ENCODE measurements at places on chromosomes 1 and 21.

DNA sequence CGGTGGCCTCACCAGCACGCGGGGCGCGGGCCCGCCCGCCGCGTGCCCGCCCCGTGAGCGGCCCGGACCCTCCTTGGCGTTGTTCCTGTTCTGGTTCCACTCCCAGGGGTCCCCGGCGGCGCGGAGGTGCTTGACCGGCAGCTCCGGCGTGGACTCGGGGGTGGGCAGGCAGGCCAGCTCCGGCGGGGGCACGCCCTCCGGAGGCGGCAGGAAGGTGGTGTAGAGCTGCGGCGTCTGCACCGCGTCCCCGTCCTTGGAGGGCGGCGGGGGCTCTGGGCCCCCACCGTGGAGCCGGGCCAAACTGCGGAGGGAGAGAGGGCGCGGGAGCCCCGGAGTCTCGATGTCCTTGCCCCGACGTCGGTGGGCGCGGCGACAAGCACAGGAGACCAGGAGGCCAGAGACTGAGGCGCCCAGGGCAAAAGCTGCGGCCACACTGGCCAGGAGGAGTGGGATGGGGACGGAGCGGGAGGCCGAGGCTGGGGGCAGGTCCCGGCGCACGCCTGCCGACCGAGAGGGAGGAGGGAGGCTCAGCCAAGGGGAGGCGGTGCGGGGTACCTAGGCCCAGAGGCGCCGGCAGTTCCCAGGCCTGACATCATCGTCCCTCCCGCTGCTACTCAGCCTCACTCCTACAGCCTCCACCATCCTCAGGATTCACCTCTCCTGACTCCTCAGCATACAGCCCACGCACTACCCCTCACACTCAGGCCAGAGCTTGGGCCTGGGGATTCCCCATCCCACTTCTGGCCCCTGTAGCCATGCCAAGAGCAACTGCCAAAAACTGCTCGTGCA lies 13.2 kb downstream of the SEMA6C start:
- H3K4me1 ChIP-seq = peaks cover 22% of the 10 kb centered on the region
- no peak for DNase-seq
- H3K27ac ChIP-seq = no peak overlapping the region
- no peaks in the 10 kb centered on the region for H3K27me3 ChIP-seq

DNA sequence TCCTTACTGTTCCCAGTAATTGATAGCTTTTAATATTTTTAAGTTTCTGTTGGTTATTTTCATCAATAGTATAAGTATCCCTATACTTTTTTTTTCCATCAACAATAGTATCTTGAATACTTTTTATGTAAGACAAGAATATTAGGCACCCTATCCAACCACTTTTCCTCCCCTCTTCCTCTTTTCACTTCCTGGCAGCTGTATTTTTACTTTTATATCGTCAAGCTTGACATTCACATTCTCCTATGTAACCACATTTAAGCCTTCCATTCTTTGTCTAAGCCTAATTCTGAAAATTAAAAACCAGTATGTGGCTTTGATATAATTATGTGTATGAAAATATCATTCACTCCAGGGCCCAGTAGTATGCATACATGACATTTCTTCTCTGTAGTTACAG lies 9.3 kb downstream of the TMEM39B start:
- no peak overlapping the region for H3K4me3 ChIP-seq
- H3K27me3 ChIP-seq = no peaks in the 10 kb centered on the region
- no peaks in the 10 kb centered on the region for H3K4me1 ChIP-seq
- peaks cover 68% of the 10 kb centered on the region for H3K36me3 ChIP-seq

DNA sequence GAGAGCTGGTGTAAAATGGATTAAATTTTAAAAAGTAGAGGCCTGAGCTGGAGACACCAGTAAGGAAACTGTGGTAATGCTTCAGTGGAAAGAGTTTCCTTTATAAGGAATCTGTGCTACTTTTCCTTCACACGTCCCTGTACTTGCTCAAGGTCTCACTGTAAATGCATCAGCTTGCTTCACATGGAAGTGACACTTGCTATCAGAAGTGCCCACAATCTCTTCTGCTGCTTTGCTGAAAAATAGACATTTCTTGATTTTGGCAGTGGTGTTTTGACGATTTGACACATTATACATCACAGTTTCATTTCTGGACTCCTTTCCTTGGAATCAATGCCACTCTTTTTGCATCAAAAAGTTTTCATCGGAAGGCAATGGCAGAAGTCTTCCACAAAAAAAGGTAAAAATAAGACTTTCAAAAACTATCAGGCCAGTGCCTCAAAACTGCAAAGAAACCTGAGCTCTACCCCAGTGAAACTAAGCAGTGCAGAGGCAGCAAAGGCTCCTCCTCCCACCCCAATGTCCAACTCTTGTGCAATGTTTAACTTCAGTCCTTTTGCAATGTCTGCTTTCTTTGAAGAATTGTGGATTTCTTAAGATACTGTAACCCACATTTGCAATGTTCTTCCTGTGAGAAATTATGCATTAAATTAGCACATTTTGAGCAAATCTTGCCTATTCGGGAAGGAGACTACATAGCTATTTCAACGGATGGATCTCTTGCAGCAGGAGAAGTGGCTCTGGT lies 18.4 kb upstream of the TSPAN2 start:
- no peaks in the 10 kb centered on the region for H3K27me3 ChIP-seq
- H3K4me1 ChIP-seq = no peaks in the 10 kb centered on the region
- no peaks in the 10 kb centered on the region for H3K36me3 ChIP-seq
- no peak overlapping the region for H3K4me3 ChIP-seq
- DNase-seq = no peak

GRCh38 chr1:26945728-26946127 lies 14.5 kb downstream of the KDF1 start:
- H3K27me3 ChIP-seq = no peaks in the 10 kb centered on the region
- peaks cover 61% of the 10 kb centered on the region for H3K36me3 ChIP-seq
- peaks cover 68% of the 10 kb centered on the region for H3K4me1 ChIP-seq
- H3K27ac ChIP-seq = peak overlapping the region; percentile 72
- no peak overlapping the region for H3K4me3 ChIP-seq

GRCh38 chr1:207463571-207463970 lies 9.4 kb downstream of the CR2 start:
- H3K27me3 ChIP-seq = peaks cover 86% of the 10 kb centered on the region
- H3K27ac ChIP-seq = no peak overlapping the region
- no peaks in the 10 kb centered on the region for H3K4me1 ChIP-seq
- no peaks in the 10 kb centered on the region for H3K36me3 ChIP-seq
- no peak for DNase-seq
- no peak overlapping the region for H3K4me3 ChIP-seq

DNA sequence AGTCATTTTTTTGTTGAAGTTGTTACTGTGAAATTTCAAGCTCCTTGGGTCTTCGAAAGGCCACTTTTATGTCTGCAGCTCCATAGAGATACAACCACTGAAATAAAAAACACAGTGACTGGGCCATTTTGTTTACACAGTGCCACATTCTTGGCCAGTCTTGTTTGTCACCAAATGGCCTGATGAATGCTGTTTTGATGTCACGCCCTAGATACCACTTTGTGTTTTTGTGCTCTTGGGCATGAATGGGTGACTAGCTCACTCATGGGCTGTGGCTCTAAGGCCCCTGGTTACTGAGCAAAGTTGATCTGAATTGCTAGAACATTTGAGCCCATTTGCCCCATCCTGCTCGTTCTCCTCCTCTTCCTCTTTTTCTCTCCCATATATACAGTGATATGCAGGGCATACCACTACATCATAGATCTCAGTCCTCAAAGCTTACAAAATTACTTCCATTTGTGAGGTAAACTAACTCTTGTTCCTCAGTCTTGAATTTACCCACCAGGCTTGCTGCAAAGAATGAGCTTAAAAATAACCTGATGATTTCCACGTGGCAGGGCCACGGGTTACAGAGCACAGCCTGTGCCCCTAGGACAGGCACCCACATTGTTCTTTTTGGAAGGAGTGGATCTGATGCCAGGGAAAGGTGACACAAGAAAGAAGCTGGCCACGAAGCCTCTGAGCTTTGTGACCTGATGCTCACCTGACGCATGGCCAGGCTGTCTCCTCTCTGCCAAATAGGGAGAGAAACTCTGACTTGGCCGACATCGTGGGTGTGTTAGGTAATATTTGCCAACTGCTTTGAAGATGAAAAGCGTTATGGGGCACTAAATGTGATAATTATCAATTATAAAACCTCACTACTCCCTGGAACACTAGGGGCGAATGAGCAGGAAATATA lies 92.4 kb downstream of the RUNX1 start:
- peaks cover 64% of the 10 kb centered on the region for H3K27me3 ChIP-seq
- no peak overlapping the region for H3K4me3 ChIP-seq
- no peaks in the 10 kb centered on the region for H3K4me1 ChIP-seq
- no peak overlapping the region for H3K27ac ChIP-seq
- no peaks in the 10 kb centered on the region for H3K36me3 ChIP-seq

DNA sequence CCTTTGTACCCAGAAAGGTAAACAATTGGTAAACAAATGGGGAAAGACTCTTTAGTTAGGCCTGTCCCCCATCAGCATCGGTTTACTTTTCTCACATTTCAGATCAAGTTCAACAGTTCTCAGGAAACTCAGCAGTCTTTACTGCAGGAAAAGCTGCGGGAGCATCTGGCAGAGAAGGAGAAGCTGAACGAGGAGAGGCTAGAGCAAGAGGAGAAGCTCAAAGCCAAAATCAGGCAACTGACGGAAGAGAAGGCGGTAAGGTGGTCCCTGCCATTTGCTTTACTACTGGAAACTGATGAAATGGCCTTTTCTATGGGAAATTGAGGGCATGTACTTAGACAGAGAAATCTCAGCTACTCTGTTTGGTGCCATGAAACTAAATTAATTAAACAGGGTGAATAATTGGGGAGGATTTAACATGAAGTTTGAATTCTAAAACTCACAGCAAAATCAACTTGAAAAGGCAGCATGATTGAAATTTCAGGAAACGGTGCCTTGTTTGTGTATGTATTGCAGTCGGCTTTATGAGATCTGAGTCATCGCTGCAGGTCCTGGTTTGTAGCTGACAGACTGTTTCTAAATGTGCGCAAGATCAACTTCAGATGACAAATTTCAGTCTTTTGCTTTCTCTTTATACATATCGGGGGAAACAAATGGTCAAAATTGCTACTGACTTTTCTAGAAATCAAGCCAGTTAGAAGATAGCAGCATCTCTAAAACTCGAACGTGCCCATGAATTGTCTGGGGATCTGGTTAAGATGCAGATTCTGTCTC lies 67.9 kb upstream of the EFHD2 start:
- H3K27me3 ChIP-seq = no peaks in the 10 kb centered on the region
- no peaks in the 10 kb centered on the region for H3K36me3 ChIP-seq
- H3K4me3 ChIP-seq = no peak overlapping the region
- peaks cover 42% of the 10 kb centered on the region for H3K4me1 ChIP-seq
- H3K27ac ChIP-seq = no peak overlapping the region

- H3K4me1 ChIP-seq = peaks cover 48% of the 10 kb centered on the region
- peaks cover 20% of the 10 kb centered on the region for H3K27me3 ChIP-seq
- peaks cover 3% of the 10 kb centered on the region for H3K36me3 ChIP-seq
- H3K4me3 ChIP-seq = no peak overlapping the region
Measured at GRCh38 chr1:2583871-2584351, 2.7 kb upstream of the PRXL2B start.

GRCh38 chr1:219507437-219507836 lies 105.5 kb downstream of the ZC3H11B start:
- no peaks in the 10 kb centered on the region for H3K27me3 ChIP-seq
- H3K27ac ChIP-seq = peak overlapping the region; percentile 19
- no peak for DNase-seq
- no peaks in the 10 kb centered on the region for H3K4me1 ChIP-seq
- no peaks in the 10 kb centered on the region for H3K36me3 ChIP-seq

DNA sequence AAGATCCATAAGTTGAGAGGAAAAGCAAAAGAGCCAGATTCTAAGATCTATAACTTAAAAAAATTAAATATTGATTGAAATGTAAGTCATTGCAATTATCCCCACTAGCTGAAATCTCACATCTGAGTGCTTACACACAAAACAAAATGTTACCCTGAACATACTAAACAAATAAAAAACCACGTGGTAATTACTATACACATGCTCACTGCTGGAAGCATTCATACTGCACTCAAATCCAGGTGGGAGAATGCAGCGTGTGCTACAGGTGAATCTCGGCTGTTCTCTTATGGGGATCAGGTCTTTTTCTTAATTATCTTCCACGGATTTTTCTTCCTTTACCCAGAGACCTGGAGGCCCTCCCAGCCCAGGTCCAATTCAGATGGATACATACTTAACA lies 74.3 kb downstream of the SDC3 start:
- no peaks in the 10 kb centered on the region for H3K36me3 ChIP-seq
- DNase-seq = no peak
- peaks cover 5% of the 10 kb centered on the region for H3K4me1 ChIP-seq
- no peaks in the 10 kb centered on the region for H3K27me3 ChIP-seq

DNA sequence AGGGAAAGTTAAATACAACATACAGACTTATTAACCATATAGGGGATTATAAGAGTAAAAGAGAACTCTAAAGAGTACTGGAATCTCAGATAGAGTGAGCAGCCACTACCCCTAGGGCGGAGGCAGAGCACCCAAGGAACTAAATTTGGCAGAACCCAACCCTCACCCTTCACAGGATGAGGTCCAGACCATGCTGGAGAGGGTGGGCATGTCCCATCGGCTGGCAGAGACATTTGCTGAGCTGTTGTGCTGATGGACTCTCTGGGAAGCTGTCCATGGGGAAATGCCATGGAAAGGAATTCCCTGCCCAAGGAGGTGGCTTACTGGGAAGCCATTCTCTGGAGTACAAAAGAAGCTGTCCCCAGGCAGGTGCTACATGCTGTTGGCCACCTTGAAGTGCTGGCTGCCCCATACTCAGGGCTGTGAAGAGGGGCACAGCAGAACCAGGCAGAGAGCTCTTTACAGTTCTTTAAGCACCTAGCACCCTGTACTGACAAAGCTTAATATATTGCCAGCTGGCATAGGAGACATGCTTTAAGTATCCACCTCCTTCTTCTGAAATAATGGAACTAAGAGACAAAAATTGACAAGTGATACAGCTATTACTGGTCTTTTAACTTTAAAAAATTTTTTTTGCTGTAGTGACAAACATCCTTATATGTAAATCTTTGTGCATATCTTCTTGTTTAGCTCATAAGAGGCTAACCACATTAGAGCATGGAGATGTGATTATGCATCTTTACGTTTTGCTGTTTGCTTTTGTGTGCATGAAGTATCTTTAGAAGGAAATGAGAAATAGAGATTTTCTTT lies 29.6 kb downstream of the TSNAX start:
- H3K4me1 ChIP-seq = peaks cover 28% of the 10 kb centered on the region
- no peak for DNase-seq
- no peak overlapping the region for H3K4me3 ChIP-seq
- peak overlapping the region; percentile 37 for H3K27ac ChIP-seq
- H3K36me3 ChIP-seq = peaks cover 38% of the 10 kb centered on the region
- no peaks in the 10 kb centered on the region for H3K27me3 ChIP-seq

GRCh38 chr1:107949467-107950253 lies 15.3 kb downstream of the VAV3 start:
- H3K4me3 ChIP-seq = no peak overlapping the region
- H3K27me3 ChIP-seq = no peaks in the 10 kb centered on the region
- H3K4me1 ChIP-seq = peaks cover 24% of the 10 kb centered on the region
- no peak overlapping the region for H3K27ac ChIP-seq
- no peak for DNase-seq

GRCh38 chr1:151716771-151717631 lies at the start of gene CELF3:
Gene CELF3, minus strand, starts transcription at chr1:151716803. Its CDS starts 783 bp downstream, at chr1:151716020.
- DNase-seq = no peak
- peak within 1 kb of the TSS; percentile 39 for H3K4me3 ChIP-seq
- H3K36me3 ChIP-seq = no peaks in the 10 kb centered on the region
- H3K4me1 ChIP-seq = peaks cover 56% of the 10 kb centered on the region

- no peaks in the 10 kb centered on the region for H3K4me1 ChIP-seq
- H3K36me3 ChIP-seq = no peaks in the 10 kb centered on the region
Measured at GRCh38 chr21:31629972-31630711, 29.4 kb upstream of the SOD1 start.

GRCh38 chr1:218468711-218469110 lies 123.6 kb downstream of the TGFB2 start:
- no peak overlapping the region for H3K4me3 ChIP-seq
- H3K27ac ChIP-seq = no peak overlapping the region
- H3K36me3 ChIP-seq = no peaks in the 10 kb centered on the region

GRCh38 chr1:20413776-20414140 lies 72.3 kb downstream of the CAMK2N1 start:
- H3K27ac ChIP-seq = no peak overlapping the region
- H3K36me3 ChIP-seq = no peaks in the 10 kb centered on the region
- DNase-seq = no peak
- H3K27me3 ChIP-seq = peaks cover 32% of the 10 kb centered on the region
- H3K4me3 ChIP-seq = no peak overlapping the region

Measured in left ventricle myocardium inferior (tissue), 1 donor.